ENCODE measurements at places on chromosomes 13 and 19.

GRCh38 chr13:107734891-107735625 is 480.3 kb downstream of the LIG4 start:
- DNase-seq = no peak

DNA sequence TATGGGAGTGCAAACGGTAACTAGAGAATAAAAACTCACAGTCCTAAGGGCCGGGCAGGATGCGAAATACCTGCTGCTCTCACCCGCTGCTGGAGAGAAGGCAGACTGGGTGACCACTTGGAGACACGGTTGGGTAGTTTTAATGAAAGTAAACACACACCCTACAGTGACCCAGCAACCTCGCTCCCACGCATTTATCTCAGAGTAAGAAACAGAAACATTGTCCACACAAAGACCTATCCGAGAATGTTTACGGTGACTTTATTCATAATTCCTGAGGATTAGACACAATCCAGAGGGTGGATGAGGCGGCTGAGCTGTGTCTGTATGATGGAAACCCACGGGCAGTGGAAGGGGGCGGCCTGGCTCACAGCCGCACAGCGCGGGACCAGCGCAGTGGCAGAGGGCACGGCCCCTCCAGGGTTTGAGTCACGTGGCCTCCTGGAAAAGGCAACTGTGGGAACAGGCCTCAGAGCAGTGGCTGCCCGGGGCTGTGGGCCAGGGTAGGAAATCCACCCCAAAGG is 73.5 kb upstream of the C13orf46 start:
- DNase-seq = no peak

- no peak for DNase-seq
Observed at GRCh38 chr13:44148159-44148914, 225.3 kb upstream of the SERP2 start.

DNA sequence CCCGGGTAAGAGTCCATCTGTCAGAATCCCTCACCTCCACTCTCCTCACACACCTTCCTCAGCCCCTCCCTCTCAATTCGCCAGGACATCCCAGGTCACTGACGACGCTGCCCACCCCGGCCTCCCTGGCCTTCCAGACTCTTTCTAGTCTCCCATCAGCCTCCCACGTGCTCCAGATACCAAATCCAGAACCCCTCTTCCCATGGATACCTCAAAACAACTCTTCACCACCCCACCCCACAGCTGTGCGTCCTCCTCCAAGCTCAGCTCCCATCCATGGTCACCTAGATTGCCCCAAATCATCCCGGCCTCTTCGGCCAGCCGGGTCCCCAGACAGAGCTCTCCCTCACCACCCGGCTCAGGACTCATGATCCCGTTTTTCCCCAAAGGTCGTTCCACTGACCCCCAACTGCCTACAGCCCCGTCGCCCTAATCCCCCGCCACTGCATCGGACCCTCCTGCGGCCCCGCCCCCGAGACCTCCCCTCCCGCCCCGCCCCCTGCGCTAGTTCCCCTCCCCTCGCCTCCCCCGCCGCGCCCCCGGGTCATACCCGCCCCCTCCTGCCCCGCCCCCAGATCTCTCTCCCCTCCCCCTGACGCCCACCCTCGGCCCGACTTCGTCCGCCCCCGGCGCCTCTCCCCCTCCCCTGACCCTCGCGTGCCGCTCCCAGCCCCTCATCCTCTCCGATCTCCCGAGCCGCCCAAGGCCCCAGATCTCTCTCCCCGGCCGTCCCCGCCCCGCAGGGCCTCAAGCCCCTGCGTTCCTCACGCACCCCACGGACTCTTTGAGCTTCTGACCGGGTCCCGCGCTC is 546 bp downstream of the UBXN6 start:
- DNase-seq = peak; percentile 51

DNA sequence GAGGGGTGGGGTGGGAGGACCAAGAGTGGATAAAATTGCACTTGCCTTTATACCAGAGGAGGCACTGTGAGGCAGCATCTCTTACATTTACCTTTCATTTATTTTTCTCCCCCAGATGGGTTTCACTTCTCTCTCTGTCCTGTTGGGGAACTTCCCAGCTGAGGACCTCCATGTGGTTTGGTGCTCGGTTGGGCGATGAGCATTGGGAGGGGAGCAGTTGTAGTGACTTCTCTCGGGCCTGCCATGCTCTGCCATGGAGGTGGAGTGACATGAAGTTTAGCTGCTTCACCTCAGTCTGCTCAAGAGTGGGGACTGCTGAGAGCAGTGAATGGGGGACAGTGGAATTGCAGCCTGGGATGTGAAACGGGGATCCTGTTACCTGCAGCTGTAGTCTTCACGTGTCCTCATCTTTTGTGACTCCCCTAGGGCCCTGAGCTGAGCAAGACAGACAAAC is 23.1 kb upstream of the CXCL17 start:
- DNase-seq = no peak

DNA sequence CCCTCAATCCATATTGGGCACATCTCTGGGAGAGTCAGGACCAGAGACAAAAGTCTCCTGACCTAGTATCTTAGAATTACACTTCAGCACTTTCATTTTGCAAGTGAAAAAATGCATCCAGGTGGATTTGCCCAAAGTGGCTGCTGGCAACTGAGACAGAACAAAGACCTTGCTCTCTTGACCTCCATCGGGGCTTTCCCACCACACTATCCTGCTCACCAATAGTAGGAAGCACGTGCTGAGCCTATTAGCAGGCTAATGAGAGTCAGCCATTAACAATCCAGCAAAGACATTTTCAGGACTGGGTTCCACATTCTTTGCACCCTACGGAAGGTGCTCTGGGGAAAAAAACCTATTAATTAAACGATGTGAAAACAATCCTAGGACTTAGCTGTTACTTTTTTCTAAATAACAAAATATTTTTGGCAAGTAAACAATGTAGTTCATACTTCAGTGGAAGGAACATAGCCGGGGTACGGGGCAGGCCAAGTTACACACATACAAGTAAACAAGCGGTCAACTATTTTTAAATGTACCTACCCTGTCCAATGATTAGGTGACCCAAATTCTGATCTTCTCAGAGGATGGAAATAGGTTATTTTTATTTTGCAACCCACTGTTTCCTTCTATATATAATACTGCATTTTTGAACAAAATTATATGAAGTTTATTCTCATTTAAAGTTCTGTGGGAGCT is 78.6 kb downstream of the CDADC1 start:
- DNase-seq = no peak

DNA sequence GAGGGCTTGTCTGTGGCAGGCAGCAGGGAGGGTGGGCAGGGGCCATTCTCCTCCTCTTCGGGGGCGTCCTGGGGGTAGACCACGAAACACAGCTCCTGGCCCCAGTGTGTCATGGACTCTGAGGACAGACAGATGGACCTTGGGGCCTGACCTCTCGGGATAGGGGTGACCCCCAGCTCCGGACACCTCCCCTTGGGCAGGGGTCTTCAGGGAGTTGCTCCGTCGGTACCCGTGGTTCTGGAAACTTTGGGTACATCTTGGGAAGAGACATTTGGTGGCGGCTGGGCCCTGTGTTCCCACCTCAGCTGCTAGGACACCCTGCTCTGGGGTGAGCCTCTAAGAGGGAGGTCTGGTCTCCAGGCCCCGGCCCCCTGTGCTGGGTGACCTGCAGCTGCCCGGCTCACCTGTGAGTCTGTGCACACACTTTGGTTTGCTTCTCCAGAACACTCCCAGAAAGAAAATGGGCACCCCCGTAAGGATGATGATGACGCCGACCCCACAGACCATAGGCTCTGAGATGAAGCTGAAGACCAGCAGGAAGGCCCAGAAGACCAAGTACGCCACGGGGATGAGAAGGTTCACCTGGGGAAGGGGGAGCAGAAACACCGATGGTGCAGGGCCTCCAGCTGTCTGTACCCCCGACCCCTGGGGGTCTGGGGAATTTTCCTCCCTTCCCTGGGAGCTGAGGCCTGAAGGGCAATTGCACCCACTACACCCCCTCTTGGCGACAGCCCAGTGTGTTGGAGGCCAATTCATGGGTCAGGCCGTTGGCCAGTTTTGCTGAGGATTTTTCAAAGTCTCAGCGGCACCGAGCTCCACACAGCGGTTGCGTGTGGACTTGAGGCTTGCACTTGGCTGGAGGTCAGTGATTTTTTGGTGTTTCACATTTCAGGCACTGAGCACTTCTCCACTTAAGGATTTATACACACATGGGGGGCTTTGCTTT is 15.0 kb downstream of the LRP3 start:
- no peak for DNase-seq

- DNase-seq = no peak
Observed at GRCh38 chr19:4373601-4374497, 26.5 kb downstream of the SH3GL1 start.

DNA sequence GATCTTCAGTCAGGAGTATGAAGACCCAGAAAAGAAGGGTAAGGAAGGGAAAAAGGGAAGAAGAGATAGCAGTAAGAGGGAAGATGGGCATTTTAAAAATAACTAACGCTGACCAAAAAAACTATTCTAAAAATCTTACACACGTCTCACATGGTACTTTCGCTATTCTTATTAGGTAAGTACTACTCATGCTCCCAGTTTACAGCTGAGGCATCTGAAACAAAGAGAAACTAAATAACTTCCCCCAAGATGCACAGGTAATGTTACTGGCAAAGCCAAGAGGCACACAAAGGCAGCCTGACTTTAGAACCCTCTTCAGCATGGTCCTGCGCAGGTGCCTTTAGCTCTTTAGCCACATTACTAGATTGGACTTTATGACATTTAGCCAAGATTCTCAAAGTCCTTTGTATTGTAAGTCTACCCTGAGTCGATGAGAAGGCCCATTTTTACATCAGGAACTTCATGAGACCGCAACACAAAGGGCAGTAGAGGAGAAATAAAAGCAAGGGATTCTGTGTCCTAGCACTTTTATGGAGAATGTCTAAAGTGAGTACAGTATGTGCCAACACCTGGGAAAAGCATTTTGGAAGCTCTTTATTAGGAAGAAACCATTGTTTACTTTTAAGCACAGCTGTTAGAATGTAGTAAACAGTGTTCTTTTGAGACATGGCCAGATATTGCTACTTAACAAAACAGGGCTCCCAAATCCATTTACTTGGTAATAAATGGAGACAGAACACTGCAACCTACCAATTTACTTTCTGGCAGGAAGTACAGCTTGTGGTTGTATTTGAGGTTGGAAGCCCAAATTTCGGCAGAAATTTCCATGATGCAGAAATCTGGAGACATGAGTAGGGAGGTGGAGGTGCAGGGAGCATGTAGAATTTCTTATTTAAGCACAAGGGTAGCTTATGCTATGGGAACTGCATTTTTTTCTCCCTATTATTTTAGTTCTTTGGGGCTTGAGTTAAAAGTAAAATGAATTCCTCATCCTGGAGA is 250.7 kb downstream of the KCTD12 start:
- DNase-seq = no peak

GRCh38 chr19:3375221-3376090 is 9.1 kb downstream of the NFIC start:
- no peak for DNase-seq

- no peak for DNase-seq
Observed at GRCh38 chr13:94414708-94415107, 64.8 kb downstream of the DCT start.

- no peak for DNase-seq
Observed at GRCh38 chr19:49472936-49473335, 1.1 kb upstream of the FLT3LG start.

DNA sequence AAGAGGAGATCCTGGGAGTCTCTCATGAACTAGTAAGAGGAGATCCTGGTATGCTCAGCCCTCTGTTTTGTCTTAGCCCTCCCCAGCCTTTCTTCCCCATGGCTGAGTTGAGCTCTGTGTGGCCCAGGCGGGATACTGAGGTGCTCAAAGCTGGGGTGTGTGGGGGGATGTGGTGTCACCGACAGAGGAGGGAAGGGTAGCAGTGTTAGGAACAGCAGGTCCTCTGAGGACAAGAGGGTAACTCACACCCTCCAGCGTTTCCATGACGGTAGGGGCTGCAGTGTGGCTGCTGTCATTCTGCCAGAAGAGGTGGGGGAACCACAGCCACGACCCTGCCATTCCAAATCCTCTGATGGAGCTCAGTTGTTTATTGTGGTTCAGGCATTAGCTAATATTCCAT is 691 bp downstream of the KIR2DL4 start:
- DNase-seq = no peak

DNA sequence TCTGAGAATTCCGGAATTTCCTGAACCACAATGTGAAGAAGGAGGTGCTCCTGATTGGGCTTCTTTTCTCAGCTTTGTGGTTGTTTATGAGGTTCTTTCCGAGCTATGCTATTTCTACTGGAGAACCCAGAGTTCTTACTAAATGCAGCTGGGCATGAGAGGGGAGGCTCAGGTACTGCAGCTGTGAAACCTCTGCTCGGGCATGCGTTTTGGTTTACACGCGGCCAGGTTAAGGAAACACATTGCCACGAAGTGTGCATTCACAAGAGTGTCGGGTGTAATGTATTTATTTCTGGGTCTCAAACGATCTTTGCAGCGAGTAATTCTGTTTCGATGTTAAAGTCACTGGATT is 661 bp upstream of the MIR17HG start:
- peak; percentile 52 for DNase-seq

- no peak for DNase-seq
Observed at GRCh38 chr19:46723023-46723461, 6.1 kb upstream of the PRKD2 start.

DNA sequence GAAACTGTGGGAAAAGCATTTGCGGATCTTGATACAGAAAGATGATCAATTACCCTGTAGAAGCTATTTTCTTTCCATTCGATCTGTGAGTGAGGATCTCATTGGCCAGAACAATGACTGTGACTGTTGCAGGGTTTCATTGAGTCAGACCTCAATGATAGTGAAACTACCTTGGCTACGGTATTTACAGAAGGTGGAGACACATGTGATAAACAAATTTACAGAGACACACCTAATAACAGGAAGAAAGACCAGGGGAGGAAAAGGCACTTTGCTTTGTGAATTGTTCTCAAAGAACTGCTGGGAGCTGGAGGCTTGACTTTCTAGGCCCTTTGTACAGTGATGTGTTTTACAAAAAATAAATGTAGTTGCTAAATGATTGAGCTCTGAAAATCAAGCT is 19.9 kb upstream of the ARGLU1 start:
- no peak for DNase-seq

DNA sequence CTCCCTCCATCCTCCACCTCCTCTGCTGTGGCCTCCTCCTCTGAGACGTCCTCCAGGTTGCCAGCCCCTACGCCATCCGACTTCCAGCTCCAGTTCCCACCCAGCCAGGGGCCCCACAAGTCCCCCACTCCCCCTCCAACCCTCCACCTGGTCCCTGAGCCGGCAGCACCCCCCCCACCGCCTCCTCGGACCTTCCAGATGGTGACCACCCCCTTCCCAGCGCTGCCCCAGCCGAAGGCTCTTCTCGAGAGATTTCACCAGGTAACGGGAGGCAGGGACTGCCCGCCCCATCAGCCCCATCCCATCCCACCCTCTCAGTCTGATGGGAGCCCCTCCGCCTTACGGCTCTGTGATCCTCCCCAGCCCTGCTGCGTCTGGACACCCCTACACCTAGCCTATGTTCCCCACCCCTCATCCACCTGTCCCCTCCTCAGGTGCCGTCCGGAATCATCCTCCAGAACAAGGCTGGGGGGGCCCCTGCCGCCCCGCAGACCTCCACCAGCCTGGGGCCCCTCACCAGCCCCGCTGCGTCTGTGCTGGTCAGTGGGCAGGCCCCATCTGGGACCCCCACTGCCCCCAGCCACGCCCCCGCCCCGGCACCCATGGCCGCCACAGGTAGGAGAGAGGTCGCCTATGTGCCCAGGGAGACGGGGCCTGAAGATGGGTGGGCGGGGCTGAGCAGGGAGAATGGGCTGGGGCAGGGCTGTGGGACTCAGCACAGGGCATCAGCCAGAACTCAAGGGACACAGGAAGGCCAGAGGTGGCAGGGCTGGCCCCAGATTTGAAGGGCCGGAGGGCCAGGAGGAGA is 18.6 kb upstream of the EHD2 start:
- DNase-seq = no peak

GRCh38 chr19:19642506-19643157 is 825 bp downstream of the GMIP start:
- DNase-seq = peak; percentile 40

Measured in stimulated activated CD4-positive, alpha-beta T cell treated with anti-CD3 and anti-CD28 coated beads, Interleukin-4, amount 100 ng/mL, for 1 hour (primary cell).